Daoy (cell line): ENCODE measurements at places on chromosomes 3 and 15. TPM values are rescaled to one million over a fixed set of nuclear protein-coding genes. Genes with fewer than 3 reads are reported as not detected.

Gene CADPS
- not detected in 2 replicates for total RNA-seq

Gene TIMMDC1
- 62.5 and 80.1 TPM in 2 replicates for total RNA-seq

Gene NAA80
- total RNA-seq = 0.95 and 1.9 TPM in 2 replicates

Gene CGNL1
- 0.30 and 0.34 TPM in 2 replicates for total RNA-seq

Gene DUOXA2
- total RNA-seq = 0.15 TPM in 1 of 2 replicates, not detected in the other

Gene SLC33A1
- total RNA-seq = 23.8 and 30.7 TPM in 2 replicates

Gene ERICH6
- not detected in 2 replicates for total RNA-seq

Gene C3orf70
- total RNA-seq = 3.6 and 4.7 TPM in 2 replicates

Gene GOLGA8T
- 1.5 TPM in 1 of 2 replicates, not detected in the other for total RNA-seq

Gene NR2E3
- not detected in 2 replicates for total RNA-seq

Gene CPNE4
- not detected in 2 replicates for total RNA-seq

Gene IGDCC3
- total RNA-seq = not detected in 2 replicates

Gene FBLN2
- total RNA-seq = 8.8 and 17.9 TPM in 2 replicates

Gene COLQ
- 0.06 and 0.29 TPM in 2 replicates for total RNA-seq

Gene OIP5
- total RNA-seq = 49.5 and 67.7 TPM in 2 replicates

Gene SLC2A2
- not detected in 2 replicates for total RNA-seq

Gene ATP2C1
- 84.3 and 95.2 TPM in 2 replicates for total RNA-seq

Gene MYO5C
- total RNA-seq = 8.0 and 16.5 TPM in 2 replicates

Gene ALDH1A2
- not detected in 2 replicates for total RNA-seq

Gene SCAANT1
- not detected in 2 replicates for total RNA-seq

Gene CPEB1
- 5.2 and 5.3 TPM in 2 replicates for total RNA-seq

Gene SOX2
- 3.1 and 4.3 TPM in 2 replicates for total RNA-seq
